ENCODE measurements at places on chromosomes 13 and 19.

GRCh38 chr19:7661744-7662538, 6.9 kb upstream of the RETN start:
- no peak for DNase-seq

GRCh38 chr13:36344886-36345437, 1.2 kb downstream of the SPART start:
- DNase-seq, result no peak

GRCh38 chr19:14471436-14472187, 3.5 kb downstream of the PTGER1 start:
- DNase-seq, result no peak

- no peak for DNase-seq
These were observed 79.4 kb upstream of the MCF2L start for GRCh38 chr13:112889351-112890290.

DNA sequence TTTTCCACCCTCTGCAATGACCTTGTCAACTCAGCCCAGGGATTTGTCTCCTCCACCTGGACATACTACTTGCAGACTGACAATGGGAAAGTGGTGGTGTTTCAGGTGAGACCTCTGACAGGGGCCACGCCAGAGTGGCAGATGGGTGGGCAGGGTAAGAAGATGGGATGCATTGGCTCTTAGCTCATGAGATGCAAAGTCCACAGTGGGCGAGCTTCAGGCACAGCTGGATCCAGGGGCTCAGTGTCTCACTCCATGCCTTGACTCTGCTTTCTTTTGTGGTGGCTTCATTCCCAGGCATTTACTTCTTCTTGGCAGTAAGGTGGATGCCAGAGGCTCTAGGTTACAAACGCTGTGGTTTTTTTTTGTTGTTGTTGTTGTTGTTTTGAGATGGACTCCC, 3.4 kb downstream of the TMEM59L start:
- DNase-seq, result no peak

GRCh38 chr13:44422755-44423643, 49.4 kb downstream of the SERP2 start:
- DNase-seq, result no peak

DNA sequence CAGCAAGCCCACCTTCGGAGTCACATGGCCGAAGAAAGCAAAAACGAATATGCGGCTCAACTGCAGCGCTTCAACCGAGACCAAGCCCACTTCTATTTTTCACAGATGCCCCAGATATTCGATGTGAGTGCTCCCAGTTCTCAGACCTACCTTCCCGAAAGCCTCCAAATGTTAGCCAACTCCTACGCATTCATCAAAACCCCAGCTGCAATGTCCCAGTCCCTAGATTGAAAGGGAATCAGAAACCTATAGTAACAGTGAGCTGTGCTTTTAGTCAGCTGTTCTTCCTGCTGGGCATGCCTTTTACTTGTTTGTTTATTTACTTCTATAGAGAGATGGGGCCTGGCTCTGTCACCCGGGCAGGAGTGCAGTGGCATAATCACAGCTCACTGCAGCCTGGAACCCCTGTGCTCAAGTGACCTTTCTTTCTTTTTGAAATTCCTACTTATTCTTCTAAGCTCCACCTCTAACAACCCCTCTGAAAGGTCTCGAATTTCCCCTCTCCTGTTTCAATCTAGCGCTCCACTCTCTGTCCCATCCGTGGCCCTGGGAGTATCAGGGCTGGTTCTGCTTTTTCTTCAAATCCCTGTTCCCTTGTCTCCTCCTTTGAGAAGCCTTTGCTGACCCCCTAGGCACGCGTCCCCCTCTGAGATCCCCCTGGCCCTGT, 4.4 kb downstream of the TRIP10 start:
- no peak for DNase-seq

DNA sequence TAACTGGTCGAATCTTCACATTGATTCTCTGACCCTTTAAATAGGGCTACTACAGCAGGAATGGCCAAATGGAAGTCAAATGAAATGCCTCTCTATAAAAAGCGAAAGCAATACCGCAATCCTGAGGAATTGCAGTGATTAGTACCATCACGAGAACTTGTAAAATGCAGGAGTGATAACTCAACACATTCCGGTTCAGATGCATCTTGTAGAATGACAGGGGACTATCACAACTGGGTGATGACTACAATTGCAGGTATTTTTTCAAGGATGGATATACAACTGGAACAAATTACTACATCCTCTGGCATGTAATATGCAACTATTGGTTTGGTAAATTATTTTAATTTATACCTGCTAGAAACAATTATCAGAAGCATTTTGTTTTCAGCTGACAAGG, 140.4 kb downstream of the PCDH20 start:
- DNase-seq, result no peak

- no peak for DNase-seq
These were observed 350.6 kb downstream of the LIG4 start for GRCh38 chr13:107864543-107865317.

DNA sequence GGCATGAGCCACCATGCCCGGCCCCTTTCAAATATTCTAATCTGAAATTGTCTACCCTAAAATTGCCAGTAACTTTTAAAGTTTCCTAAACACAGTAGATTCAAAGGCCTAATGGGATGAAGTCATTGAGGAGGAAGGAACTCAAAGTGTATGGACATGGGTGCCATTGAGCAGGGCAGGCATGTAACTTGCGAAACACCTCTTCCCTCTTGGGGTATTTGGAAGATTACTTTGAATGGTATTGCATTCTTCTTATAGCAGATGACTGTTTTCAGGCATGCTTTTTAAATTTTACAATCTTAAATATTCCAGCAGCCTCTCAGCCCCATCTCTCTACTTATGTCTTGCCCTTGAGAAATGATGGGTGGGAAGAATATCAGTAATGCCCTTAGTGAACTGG, 21.0 kb downstream of the TM9SF2 start:
- DNase-seq, result no peak

DNA sequence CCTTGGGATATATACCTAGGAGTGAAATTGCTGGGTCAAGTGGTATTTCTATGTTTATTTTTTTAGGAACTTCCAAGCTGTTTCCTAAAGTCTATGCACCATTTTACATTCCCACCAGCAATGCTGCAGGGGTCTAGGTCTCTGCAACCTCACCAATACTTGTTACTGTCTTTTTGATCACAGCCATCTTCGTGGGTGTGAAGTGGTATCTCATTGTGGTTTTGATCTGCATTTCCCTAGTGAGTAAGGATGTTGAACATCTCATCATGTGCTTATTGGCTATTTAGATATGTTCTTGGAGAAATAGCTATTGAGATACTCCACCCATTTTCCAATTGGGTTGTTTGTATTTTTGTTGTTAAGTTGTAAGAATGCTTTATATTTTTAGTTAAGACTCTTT, 2.7 kb downstream of the OR10H2 start:
- DNase-seq, result no peak

GRCh38 chr13:43293986-43294385, 270.6 kb downstream of the DNAJC15 start:
- DNase-seq, result no peak

DNA sequence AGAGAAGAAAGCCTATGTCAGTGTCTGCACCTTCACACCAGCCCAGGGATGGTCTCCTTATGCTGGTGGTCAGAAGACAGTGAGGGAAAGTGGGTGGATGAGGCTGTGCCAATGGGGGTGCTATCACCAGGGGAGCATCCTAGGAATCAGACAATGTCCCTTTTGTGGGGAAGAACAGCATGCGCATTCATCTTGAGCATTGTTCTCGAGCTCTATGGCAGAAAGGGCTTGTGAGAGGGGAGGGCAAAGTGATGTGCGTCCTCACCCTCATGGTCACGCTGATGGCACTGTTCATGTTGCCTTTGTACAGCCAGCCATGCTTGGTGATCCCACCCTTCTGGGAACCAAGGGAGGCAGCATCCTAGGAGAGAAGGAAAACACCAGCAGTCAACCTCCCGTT, 56.1 kb downstream of the DOCK9 start:
- no peak for DNase-seq

GRCh38 chr13:78700121-78700910, 41.4 kb upstream of the OBI1 start:
- DNase-seq, result no peak

GRCh38 chr19:55145232-55145631, 3.8 kb downstream of the TNNT1 start:
- DNase-seq, result no peak

GRCh38 chr19:4682417-4683200, 12.5 kb upstream of the MYDGF start:
- no peak for DNase-seq

DNA sequence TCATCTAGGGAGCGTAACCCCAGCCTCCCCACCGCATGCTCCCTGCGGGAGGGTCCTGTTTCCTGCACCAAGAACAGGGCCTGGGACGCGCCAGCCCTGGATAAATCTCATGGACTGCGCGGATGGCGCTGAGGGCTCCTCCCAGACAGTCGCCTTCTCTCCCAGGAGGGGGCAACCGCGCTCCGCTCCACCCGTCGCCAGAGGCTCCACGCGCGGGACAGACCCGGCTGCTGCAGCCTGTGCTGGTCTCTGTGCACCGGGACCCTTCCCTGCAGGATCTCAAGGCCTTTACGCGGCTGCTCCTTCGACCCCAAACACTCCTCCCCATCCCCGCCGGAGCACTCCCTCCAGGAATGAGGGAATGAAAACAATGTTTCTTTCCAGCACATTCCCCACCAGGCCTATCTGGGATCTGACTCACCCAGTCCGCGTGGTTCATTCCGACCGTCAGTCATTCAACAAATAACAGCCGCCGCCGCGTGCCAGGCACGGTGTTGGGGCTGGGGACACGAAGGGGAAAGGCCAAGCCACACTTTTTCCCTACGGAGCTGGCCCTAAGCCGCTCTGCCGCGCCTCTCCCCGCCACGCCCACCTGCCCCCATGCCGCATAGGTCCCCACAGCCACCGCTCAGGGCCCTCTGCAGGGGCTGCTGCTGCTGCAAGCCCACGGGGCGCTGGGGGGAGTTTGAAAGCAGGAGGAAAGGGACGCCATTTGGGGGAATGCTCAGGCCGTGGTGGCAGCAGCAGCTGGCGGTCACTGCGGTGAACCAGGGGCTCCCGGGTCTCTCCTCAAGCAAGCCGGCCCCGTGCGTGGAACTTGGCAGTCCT, 6.0 kb downstream of the PNMA8B start:
- DNase-seq, result no peak

- no peak for DNase-seq
These were observed 203.6 kb downstream of the DACH1 start for GRCh38 chr13:71663431-71663830.

- DNase-seq, result no peak
These were observed 13.5 kb downstream of the DPF1 start for GRCh38 chr19:38210458-38210987.
